Stimulated activated CD4-positive, alpha-beta T cell treated with anti-CD3 and anti-CD28 coated beads, Interleukin-4, amount 100 ng/mL, for 24 hours (primary cell): ENCODE measurements at places on chromosomes 4 and X.

GRCh38 chr4:24236532-24236931 lies 346.7 kb upstream of the PPARGC1A start:
- no peak for DNase-seq

GRCh38 chr4:21211846-21212245 lies 511.6 kb downstream of the PACRGL start:
- DNase-seq: no peak

- no peak for DNase-seq
These were observed 61.4 kb downstream of the HTRA3 start for GRCh38 chr4:8330821-8331574.

- DNase-seq: no peak
These were observed 842.7 kb downstream of the STPG2 start for GRCh38 chr4:97300561-97300960.

GRCh38 chr4:71141125-71141524 lies 147.7 kb downstream of the DCK start:
- DNase-seq: no peak

GRCh38 chr4:147987252-147987651 lies 255.4 kb downstream of the ARHGAP10 start:
- DNase-seq: no peak

- no peak for DNase-seq
These were observed 425.6 kb downstream of the SMARCA1 start for GRCh38 chrX:129097668-129098067.

DNA sequence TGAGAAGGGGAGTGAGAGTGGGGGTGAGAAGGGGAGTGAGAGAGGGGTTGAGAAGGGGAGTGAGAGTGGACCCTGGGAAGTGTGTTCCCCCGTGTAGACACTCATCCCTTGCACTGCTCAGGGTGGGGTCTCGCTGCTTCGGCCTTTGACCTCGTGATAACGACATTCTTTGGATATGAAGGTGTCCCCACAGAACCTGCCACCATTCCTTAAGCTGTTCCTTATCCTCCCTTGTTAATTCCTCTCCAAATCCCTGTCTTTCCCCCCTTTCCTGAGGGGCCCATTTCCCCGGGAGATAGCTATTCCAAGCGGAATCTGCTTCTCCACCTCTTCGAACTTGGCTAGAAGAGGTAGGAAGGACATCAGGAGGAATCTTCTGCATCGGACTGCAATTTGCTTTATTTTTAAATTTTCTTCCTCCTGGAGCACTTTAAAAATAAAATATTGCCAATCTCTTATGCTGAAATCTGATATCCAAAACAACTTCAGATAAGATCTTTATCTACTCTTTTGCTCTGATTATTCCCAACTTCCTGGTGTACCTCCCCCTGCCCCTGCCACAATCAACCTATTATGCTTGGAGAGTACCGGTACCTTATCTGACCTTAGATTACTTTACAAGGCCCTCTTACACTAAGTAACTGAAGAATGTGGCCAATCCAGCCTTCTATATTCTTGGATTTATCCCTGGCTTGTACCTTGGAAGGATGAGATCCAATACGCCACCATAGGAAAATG lies 15.6 kb downstream of the TRIML1 start:
- no peak for DNase-seq

DNA sequence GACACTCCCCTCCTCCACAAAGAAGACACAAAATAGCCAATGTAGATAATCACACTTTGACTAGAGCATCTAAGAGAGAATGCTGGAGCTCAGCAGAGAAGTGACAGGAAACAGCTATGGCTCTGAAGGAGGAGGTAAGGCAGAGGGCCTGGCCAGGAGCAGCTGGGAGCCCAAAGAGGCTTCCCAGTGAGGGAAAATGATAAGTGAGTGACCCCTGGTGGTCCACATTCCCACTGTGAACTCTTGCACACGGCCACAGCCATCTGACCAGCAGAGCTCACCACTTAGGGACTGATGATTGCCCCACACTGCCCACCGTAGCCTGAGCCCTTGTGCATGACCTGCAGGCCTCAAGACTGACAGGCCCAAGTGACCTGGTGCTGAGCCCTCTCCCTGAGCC lies 162.7 kb upstream of the GALNTL6 start:
- no peak for DNase-seq

GRCh38 chr4:73750730-73751129 lies 10.4 kb downstream of the CXCL8 start:
- DNase-seq: no peak

GRCh38 chr4:110454441-110454840 lies 21.5 kb upstream of the ENPEP start:
- no peak for DNase-seq

DNA sequence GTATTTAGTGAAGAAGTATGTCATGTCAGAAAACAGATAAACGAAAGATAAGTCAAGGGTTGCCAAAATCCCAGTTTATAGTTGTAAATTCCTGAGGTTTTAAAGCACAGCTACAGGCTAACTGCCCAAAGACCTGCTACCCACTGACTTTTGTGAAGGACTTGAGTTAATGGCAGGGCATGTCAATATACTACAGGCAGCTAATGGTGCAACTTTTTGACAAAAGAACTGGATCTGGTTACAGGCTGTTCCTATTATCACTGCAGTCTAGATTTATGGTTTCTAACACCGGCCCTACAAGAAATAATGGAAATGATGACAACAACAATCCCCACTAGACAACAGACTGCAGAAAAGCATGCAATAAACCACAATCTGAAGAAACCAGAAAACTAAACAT lies 6.4 kb downstream of the SCML2 start:
- DNase-seq: no peak

DNA sequence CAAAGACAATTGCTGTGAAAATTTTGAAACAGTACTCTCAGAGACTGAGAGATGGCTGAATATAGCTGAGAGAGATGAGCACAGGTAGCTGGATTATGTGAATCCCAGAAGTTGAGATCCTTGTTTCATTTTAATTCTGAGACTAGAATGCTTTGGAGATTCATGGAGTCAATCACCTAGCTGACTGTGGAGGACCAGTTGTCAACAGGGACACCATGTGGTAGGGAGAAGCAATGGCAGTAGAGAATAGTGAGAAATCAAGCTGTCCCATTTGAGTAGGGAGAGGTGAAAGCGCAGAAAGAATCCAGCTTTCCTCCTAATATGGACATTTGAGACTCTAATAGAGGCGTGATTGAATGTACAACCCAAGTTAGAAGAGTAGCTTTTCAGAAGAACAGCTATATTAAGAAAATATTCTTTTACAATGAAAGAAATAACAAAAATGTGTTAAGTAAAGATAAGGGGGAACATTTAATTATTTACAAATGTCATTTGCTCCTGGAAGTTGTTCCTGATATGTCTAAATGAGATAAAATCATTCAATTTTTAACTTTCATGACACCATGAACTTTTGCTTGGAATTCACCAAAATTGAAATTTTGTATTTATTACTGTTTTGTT lies 30.3 kb upstream of the GLRB start:
- no peak for DNase-seq

DNA sequence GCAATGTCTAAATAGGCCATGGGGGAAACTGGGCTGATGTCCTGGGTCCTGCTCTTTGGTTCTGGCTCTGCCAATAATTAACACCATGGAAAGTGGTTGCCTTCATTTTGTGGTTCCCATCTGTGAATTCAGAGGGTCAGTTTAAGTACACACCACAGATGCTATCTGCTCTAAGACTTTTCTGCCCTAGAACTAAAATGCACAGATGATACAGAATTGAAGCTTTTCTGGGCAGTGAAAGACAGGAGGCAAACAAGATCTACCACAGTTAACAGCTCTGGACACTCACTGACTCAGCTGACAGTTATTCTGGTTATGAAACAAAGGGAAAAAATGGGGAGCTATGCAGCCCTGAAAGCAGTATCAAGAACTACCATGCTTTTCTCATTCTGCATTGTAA lies 37.3 kb downstream of the APBB2 start:
- no peak for DNase-seq

- no peak for DNase-seq
These were observed 390.8 kb upstream of the BOD1L1 start for GRCh38 chr4:14018191-14018853.

GRCh38 chr4:47219586-47219985 lies 188.2 kb downstream of the GABRB1 start:
- no peak for DNase-seq

DNA sequence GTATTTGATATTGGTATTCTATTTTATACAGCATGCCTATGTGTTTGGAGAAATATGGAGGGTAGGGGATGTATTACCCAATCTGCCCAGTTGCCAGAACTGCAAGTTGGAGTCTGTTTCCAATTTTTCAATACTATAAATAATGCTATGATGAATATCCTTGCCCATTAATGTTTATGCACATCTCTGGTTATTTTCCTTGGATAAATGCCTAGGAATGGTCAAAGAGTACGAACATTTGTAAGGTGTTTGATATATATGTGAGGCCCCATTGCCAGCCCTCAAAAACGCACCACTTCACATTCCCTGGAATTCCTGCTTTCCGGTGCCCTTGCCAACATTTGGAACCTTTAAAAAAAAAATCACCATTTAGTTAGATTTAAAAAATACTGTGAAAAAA lies 34.3 kb downstream of the CLDN34 start:
- DNase-seq: no peak

DNA sequence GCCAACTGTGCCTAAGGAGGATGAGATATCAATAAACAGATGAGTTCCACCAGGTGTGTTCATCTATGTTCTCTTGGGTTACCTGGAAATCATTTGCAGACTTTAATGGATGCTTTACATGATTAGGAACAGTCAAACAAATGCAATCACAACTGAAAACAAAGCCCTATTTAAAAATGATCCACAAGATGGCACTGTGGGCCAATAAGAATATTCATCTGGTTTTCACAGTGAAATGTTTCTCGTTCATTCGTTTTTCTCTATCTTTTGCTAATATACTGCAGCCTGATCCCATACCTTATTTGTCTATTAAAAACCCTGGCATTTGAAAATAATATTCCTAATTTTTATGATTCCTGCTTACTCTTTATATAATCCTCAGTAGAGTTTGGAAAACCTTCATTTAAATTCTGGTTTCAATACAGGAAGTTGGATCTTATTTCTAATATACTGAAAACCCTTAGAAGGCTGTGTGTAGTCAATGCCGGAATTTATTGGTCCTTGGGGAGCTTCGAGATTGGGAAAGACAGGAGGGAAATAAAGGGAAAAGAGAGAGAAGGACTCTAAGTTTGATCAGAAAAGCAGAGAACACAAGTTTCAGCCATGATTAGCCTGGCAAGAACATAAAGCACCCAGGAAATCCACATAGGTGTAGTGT lies 63.8 kb upstream of the TAPT1 start:
- DNase-seq: no peak

DNA sequence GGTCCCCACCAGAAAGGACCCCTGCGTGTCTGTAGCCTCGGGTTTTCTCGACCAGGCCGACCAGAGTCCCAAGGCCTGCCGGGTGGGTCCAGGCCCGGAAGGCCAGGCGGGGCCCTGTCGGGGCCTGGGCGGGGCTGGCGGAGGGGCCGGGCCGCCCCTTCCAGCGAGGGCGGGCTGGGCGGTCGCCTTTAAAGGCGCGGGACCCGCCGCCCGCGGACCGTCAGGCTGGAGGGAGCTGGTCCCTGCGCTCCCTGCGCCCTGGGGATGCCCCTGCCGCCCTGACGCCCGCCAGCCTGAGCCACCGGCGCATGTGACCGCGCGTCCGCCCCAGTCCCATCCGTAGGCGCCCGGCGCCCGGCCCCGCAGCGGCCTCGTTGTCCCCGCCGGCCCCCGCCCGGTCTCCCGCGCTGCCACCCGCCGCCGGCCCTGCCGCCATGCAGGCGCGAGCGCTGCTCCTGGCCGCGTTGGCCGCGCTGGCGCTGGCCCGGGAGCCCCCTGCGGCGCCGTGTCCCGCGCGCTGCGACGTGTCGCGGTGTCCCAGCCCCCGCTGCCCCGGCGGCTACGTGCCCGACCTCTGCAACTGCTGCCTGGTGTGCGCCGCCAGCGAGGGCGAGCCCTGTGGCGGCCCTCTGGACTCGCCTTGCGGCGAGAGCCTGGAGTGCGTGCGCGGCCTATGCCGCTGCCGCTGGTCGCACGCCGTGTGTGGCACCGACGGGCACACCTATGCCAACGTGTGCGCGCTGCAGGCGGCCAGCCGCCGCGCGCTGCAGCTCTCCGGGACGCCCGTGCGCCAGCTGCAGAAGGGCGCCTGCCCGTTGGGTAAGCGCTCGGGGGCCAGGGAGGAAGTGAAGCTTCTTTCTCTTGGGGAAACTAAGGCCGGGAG lies at the start of gene HTRA3:
Gene HTRA3, plus strand, starts transcription at position 220 of the 883 bp plus-strand sequence. Its CDS starts 215 bp downstream, at position 435.
- DNase-seq: no peak

GRCh38 chr4:3777033-3777390 lies 10.8 kb downstream of the ADRA2C start:
- DNase-seq: no peak

DNA sequence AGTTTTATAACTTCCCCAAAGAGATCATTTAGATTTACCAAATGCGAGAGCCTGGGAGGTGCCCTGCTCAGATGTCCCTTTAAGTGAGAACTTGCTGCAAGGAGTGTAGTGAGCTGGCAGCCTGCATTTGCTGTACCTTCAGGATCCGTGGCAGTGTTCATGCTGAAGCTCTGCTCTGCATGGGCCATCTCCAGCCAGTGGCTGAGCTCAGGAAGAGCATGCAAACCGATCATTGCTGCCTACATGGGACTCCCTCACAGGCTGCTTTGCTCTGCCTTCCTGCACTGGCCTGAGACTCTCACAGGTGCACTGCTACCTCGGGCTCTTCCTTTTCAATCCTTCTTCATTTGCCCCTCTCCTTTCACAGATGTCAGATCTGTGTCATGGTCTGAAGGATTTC lies 152.0 kb upstream of the SFRP2 start:
- DNase-seq: no peak

DNA sequence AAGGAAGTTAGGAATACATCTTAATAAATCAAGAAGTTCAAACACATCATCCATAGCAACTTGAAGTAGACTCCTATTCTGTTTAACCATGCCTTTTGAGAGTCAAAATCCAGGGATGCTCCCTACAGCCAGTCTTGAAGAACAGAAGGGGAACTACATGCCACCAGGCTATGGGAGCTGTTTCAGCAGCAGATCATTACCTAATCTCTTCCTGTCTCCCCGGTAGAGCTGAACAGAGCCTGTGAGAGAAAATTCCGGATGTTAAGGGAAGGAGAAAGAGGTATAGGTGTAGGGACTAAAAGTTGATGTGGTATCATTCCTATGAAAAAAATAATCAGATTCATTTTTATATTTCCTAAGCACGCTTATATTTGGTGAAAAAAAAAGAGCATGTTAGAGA lies 352.2 kb downstream of the SPRY1 start:
- no peak for DNase-seq

DNA sequence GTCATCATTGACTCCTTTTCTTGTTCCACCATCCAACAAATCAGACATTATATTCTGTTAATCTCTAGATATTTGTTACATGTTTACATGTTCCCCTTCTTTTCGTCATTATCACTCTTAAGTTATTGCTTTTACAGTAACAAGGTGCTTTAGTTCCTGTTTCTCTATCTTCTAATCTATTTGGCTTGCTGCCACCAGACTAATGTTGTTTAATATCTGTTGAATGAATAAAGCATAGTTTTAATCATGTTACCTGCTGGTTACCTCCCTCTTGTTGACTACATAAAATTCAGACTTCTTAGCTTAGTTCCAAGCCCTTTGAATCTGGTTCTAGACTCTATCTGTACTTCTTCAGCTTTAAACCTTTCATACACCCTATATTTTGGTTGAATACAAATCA lies 129.8 kb upstream of the TRIM2 start:
- no peak for DNase-seq
